Upper lobe of right lung (tissue), 1 donor: ENCODE measurements at places on chromosomes 5 and 9. TPM values are rescaled to one million over a fixed set of nuclear protein-coding genes. Genes with fewer than 3 reads are reported as not detected.

DNA sequence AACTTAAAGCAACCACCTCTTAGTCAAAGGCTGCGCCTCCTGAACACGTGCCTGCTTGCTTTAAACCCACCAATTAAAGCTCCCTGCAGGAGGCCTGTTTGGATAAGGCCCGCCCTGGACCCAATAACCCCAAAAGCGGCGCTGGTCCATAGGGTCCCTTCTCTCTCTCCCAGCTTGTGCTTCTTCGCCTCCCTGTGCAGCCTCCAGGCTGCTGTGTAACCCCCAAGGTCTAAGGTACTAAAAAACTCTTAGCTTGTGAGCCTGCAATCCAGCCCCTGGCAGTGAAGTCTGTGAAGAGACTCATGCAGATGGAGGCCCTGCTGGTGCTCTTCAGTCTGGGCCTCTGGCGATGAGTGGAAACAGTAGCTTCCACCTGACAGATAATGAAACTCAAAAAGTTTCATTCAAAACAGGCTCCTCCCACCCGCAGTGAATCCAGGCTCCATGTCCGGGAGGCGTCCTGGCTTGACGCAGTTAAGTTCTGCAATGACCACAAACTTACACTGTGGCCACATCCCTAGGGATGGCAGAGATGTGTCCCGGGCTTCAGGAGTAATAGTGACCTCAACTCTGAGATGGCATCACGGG is 97.3 kb downstream of the PRRT1B start:
- peaks cover 44% of the 10 kb centered on the region for H3K36me3 ChIP-seq
- H3K4me3 ChIP-seq, result no peak overlapping the region
- DNase-seq, result no peak
- no peaks in the 10 kb centered on the region for H3K27me3 ChIP-seq
- H3K4me1 ChIP-seq, result peaks cover 24% of the 10 kb centered on the region

GRCh38 chr5:146667633-146668272 is 151.8 kb upstream of the GPR151 start:
- H3K27ac ChIP-seq, result no peak overlapping the region
- H3K36me3 ChIP-seq, result no peaks in the 10 kb centered on the region
- H3K4me1 ChIP-seq, result no peaks in the 10 kb centered on the region
- DNase-seq, result no peak
- no peak overlapping the region for H3K4me3 ChIP-seq

- no peak for DNase-seq
- no peaks in the 10 kb centered on the region for H3K27me3 ChIP-seq
- no peaks in the 10 kb centered on the region for H3K4me1 ChIP-seq
- H3K4me3 ChIP-seq, result no peak overlapping the region
Measured at GRCh38 chr5:26245321-26245720, 793.1 kb downstream of the CDH9 start.

GRCh38 chr9:35662437-35662836 is 2.6 kb downstream of the ARHGEF39 start:
- H3K27me3 ChIP-seq, result no peaks in the 10 kb centered on the region
- no peak overlapping the region for H3K27ac ChIP-seq
- DNase-seq, result no peak
- H3K36me3 ChIP-seq, result peaks cover 3% of the 10 kb centered on the region
- peaks cover 29% of the 10 kb centered on the region for H3K4me1 ChIP-seq
- no peak overlapping the region for H3K4me3 ChIP-seq

DNA sequence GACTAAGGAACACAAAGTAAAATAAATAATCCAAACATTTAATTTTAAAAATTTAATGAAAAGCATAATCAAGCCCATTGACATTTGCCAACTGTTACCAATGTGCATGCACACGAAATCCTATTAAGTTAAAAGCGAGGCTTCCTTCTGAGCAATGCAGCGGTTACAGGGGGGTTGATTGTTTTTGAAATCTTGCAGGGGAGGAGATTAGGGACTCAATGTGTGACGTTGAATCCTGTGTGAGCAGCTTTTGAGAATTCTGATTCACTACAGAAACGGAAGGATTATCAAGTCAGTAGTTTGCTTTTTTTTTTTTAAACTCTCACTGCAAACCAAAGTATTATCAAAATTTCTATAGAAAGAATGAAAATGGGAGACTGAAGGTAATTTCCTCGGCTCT is 109.5 kb downstream of the PRKACG start:
- no peaks in the 10 kb centered on the region for H3K4me1 ChIP-seq
- no peak overlapping the region for H3K27ac ChIP-seq
- no peak for DNase-seq
- H3K4me3 ChIP-seq, result no peak overlapping the region

GRCh38 chr9:99726758-99727157 is 94.9 kb upstream of the NR4A3 start:
- H3K27ac ChIP-seq, result no peak overlapping the region
- DNase-seq, result no peak
- no peaks in the 10 kb centered on the region for H3K27me3 ChIP-seq

- no peak overlapping the region for H3K27ac ChIP-seq
- no peaks in the 10 kb centered on the region for H3K36me3 ChIP-seq
- H3K4me1 ChIP-seq, result no peaks in the 10 kb centered on the region
Measured at GRCh38 chr5:112634166-112634565, 103.5 kb upstream of the APC start.

Gene SEMA4D
- 46.2 TPM for total RNA-seq

Gene STXBP1
- total RNA-seq, result 92.1 TPM

DNA sequence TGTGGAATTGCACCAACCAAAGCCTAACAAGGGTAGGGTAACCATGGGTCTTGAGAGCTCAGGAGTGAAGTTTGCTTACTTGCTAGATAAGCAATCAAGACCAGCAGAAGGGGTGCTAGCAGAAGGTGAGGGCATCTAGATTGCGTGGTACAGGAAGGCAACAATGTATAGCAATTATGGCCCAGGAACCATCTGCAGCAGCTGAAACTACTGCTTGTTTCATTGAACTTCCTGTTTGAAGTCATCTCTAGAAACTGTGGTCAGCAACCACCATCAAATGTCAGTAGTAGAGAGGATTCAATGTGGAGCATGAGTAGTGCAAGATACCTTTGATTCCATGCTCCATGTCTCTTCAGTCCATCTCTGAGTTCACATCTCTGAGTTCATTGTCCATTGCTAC is 462.1 kb upstream of the GRAMD2B start:
- no peak overlapping the region for H3K27ac ChIP-seq
- H3K36me3 ChIP-seq, result no peaks in the 10 kb centered on the region
- no peaks in the 10 kb centered on the region for H3K4me1 ChIP-seq
- no peaks in the 10 kb centered on the region for H3K27me3 ChIP-seq

DNA sequence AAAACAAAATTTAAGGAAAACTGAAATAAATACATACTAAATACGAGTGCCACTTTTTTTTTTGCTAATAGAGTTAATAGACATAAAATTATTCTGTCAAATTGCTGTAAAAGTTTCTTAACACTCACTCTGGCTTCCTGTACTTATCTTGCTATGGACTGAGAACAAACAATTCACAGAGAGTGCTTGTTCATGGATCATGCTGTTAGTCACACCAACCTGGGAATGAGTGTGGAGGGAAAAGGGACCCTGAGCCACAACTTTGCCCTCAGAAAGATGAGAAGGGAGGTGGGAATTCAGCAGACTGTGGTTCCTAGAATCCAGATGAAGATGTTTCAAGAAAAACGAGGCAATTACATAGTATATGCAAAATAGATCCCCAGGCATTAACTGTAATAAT is 246.9 kb downstream of the FBXL7 start:
- no peaks in the 10 kb centered on the region for H3K36me3 ChIP-seq
- no peaks in the 10 kb centered on the region for H3K4me1 ChIP-seq
- no peak for DNase-seq
- H3K27ac ChIP-seq, result no peak overlapping the region
- no peaks in the 10 kb centered on the region for H3K27me3 ChIP-seq

GRCh38 chr9:95468791-95469190 is 48.0 kb downstream of the PTCH1 start:
- DNase-seq, result no peak
- no peak overlapping the region for H3K27ac ChIP-seq
- peaks cover 65% of the 10 kb centered on the region for H3K36me3 ChIP-seq
- peaks cover 14% of the 10 kb centered on the region for H3K4me1 ChIP-seq

DNA sequence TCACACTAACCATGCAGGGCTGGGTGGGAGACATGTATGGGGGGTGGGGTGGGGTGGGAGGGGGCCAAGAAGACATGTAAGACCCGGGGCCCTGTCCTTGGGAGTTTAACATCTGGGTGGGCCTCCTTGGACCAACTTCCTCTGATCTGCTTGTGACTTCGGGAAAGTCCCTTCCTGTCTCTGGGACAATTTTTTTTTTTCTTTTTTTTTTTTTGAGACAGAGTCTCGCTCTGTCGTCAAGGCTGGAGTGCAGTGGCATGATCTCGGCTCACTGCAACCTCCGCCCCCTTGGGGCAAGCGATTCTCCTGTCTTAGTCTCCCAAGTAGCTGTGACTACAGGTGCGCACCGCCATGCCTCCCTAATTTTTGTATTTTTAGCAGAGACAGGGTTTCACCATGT is 23.8 kb upstream of the IER5L start:
- no peak overlapping the region for H3K27ac ChIP-seq
- no peaks in the 10 kb centered on the region for H3K27me3 ChIP-seq
- no peaks in the 10 kb centered on the region for H3K4me1 ChIP-seq
- no peak for DNase-seq
- no peaks in the 10 kb centered on the region for H3K36me3 ChIP-seq
- H3K4me3 ChIP-seq, result no peak overlapping the region

DNA sequence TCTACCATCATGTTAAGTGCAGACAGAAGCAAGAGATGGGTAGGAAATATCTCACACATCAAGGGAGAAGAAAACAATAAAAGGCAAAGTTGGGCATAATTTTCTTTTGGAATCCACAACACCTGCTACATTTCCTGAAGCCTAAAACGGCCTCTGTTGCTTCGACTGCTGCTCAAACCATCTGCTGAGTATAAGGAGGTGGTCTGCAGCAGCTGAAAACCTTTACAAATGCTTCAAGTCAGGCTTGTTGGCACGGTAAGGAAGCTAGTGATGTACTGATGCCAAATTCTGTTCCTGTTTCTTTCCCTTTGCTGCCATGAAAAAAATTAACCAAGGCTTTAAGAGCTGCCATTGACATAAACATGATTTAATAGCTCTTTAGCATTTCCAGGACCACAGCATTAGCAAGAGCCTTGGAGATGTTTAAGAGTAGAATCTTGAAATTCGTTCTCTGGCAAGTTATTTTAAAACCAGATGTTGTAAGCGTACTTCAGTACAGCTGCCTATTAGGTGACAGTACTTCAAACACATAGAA is 75.6 kb downstream of the DMRTA1 start:
- no peaks in the 10 kb centered on the region for H3K36me3 ChIP-seq
- no peak for DNase-seq
- no peaks in the 10 kb centered on the region for H3K27me3 ChIP-seq
- no peak overlapping the region for H3K4me3 ChIP-seq
- no peaks in the 10 kb centered on the region for H3K4me1 ChIP-seq

- H3K27ac ChIP-seq, result no peak overlapping the region
- DNase-seq, result no peak
- H3K27me3 ChIP-seq, result no peaks in the 10 kb centered on the region
- H3K36me3 ChIP-seq, result no peaks in the 10 kb centered on the region
Measured at GRCh38 chr5:137209232-137209809, 289.8 kb downstream of the SPOCK1 start.

DNA sequence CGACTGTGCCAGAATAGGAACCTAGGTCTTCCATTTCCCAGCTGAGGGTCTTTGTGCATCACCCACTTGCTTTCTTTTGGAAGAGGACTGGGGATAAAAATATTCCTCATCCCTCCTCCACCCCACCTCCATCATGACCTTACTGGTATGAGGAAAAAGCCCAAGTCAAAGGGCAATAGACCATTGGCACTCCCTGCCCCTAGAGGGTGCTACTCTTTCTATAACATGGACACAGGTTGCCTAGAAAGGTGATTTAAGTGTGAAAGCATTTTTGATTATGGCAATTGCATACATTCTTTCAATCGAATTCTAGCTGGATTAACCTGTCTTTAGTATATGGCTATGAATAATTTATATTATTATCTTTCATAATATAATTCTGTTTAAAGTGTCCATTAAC is 22.8 kb upstream of the ZNF618 start:
- H3K4me1 ChIP-seq, result peaks cover 3% of the 10 kb centered on the region
- no peaks in the 10 kb centered on the region for H3K36me3 ChIP-seq
- DNase-seq, result no peak
- no peaks in the 10 kb centered on the region for H3K27me3 ChIP-seq
- H3K27ac ChIP-seq, result no peak overlapping the region

- DNase-seq, result no peak
- H3K4me1 ChIP-seq, result no peaks in the 10 kb centered on the region
- H3K27me3 ChIP-seq, result peaks cover 10% of the 10 kb centered on the region
- no peak overlapping the region for H3K27ac ChIP-seq
Measured at GRCh38 chr5:73464016-73464745, 15.6 kb upstream of the FOXD1 start.

Gene CCL19
- total RNA-seq, result 1.1 TPM

Gene GRHPR
- total RNA-seq, result 65.0 TPM

DNA sequence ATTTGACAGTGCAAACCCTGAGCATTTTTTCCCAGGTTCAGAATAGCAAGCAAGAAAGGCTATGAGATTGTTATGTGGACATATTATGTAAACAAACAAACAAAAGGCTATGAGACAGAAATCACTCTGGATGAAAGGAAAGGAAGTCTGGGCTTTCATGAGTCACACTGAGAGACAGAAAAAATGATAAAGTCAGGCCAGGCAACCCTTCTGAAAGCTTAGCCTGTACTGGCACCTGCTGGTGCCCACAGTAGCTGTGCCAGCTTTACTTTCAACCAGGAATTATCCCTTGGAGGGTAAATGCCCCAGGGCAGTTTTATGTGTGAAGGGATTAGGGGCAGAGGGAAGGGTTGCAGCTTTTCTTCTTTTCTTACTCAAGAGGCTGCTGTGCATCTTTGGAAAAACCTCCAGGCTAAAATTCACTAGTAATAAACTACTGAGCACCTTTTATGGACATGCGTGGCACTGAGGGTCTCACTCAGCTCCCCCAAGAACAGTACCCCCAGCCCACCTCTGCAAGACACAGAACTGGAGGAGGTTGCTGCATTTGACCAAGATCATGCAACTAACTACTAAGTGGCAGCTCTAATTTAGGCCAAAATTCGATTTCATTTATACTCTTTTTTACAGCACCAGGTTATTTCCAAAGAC is 41.7 kb downstream of the ACTL7B start:
- no peak overlapping the region for H3K27ac ChIP-seq
- H3K4me3 ChIP-seq, result no peak overlapping the region
- no peaks in the 10 kb centered on the region for H3K27me3 ChIP-seq
- H3K36me3 ChIP-seq, result no peaks in the 10 kb centered on the region
- DNase-seq, result no peak

DNA sequence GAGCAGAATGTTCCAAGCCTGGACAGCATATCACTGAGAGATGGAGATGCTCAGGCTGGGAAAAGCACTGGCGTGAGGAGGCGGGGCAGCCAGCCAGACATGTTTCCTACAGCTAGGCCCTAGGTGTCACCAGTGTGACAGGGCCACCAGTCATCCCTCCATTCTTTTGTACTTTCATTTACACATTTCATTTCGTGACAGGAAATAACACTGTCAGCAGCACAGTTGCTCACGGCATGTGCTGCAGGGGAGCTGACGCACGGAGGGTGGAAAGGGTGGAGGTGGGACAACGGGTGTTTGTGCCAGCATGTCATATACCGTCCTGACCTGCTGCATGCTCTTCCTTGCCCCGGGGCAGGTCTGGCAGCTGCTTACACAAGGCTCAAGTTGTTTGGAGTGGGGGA is 14.8 kb upstream of the CEMIP2 start:
- H3K4me3 ChIP-seq, result no peak overlapping the region
- peak; percentile 69 for DNase-seq
- H3K36me3 ChIP-seq, result no peaks in the 10 kb centered on the region
- H3K27me3 ChIP-seq, result no peaks in the 10 kb centered on the region
- peaks cover 4% of the 10 kb centered on the region for H3K4me1 ChIP-seq
